ENCODE measurements at places on chromosomes 7 and 10. TPM values are rescaled to one million over a fixed set of nuclear protein-coding genes. Genes with fewer than 3 reads are reported as not detected.

The CLRN3 gene
- total RNA-seq: not detected

The SPRN gene
- 0.29 TPM for total RNA-seq

The ITIH5 gene
- not detected for total RNA-seq

The KEL gene
- 0.23 TPM for total RNA-seq

DNA sequence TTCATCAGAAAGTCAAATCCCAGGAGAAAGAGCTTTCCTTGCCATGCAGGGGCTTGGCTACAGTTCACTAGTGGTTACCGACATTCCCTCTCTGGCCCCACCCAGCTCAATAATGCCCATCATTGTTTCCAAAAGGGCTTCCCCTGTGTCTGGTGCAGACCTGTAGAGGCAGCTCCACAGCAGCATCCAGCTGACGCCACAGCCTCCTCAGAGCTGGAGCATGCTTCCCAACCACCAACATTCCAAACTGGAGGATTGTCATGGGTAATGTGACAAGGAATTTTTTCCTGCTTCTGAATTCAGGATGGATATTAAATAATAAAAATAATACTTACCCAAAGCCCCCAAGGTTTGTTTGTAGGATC is 77.4 kb downstream of the ZNF365 start:
- DNase-seq: peak; percentile 29

GRCh38 chr7:139701908-139702307 is 75.9 kb downstream of the HIPK2 start:
- no peak for DNase-seq

- no peak for DNase-seq
These were observed 352.5 kb upstream of the MGMT start for GRCh38 chr10:129114588-129114987.

- no peak for DNase-seq
These were observed 52.3 kb upstream of the ARMC3 start for GRCh38 chr10:22875581-22875980.

- no peak for DNase-seq
These were observed 126.4 kb upstream of the GHITM start for GRCh38 chr10:84012831-84013458.

DNA sequence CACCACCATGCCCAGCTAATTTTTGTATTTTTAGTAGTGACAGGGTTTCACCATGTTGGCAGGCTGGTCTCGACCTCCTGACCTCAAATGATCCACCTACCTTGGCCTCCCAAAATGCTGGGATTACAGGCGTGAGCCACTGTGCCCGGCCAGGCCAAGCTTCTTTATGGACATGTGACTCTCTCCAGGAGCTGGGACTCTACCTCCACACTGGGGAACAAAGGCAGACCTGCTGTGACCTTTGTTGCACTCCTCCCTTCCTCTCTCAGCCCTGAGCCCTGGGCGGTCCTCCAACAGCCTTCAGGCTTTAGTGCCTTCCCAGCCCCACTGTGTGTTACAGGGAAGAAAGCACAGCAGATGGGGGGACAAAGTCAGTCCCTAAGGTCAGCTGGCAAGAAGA is 55.0 kb upstream of the DUSP5 start:
- no peak for DNase-seq

DNA sequence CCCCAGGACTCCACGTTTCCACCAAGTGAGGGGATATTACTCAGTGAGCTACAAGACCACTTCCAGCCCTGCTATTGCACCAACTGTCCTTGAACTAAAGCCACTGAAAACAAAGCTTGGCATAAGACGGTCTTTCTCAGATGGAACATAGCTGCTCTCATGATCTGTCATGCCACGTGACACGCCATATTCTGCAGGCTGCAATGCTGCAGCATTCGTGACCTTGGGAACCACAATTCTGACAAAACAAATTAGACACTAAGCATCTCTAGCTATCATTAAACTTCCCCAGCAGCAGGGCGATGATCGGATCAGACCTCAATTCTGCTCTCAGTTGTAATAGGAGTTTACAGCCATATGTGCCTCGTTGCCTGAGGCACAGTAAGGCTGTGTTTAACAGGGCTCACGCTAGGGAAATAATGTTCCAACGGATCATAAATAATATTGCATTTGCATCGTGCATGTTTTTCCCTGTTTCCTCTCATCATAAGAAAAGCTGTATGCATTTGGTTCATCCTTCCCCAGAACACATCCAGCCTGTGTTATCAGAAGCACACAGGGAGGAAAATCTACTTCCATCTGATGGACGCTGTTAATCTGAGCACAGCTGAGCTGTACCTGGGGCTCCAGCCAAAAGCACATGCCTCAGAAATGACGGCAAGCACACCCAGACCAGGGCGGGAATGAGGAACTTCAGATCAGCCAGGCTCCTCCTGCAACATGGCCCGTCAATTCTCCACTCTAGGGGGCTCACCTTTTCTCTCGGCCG is 38.6 kb upstream of the CNPY1 start:
- no peak for DNase-seq

- no peak for DNase-seq
These were observed 37.5 kb upstream of the MRPS16 start for GRCh38 chr10:73289958-73290357.

GRCh38 chr7:95916573-95917297 is 144.4 kb downstream of the DYNC1I1 start:
- DNase-seq: peak; percentile 67

DNA sequence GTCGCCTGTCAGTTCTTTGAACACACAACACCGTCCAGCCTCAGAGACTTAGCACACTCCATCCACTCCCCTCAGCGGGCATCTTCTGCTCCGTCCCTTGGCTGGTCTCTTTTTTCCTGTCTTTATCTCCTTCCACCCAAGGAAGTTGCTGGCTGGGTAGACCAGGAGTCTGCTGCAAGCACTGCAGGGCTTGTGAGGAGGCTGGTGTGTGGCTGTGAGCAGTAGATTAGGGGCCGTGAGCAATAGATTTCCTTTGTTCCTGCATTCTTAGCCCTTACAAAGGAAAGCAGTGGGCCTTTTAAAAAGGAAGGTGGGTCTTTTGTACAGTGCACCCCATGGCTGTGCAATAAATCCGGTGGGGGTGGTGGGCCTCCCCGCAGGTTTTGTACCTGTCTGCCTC is 100.3 kb upstream of the BTBD16 start:
- DNase-seq: no peak

- peak; percentile 58 for DNase-seq
These were observed 26.1 kb upstream of the DUSP5 start for GRCh38 chr10:110471566-110472139.

Measured in LHCN-M2 (cell line).